Activated CD8-positive, alpha-beta memory T cell treated with anti-CD3 and anti-CD28 coated beads, Interleukin-2, amount 50 U/mL, for 48 hours (primary cell): ENCODE measurements at places on chromosomes 12 and 14.
A peak's percentile ranks its signal among the peaks of the same experiment; 100 is the strongest.

DNA sequence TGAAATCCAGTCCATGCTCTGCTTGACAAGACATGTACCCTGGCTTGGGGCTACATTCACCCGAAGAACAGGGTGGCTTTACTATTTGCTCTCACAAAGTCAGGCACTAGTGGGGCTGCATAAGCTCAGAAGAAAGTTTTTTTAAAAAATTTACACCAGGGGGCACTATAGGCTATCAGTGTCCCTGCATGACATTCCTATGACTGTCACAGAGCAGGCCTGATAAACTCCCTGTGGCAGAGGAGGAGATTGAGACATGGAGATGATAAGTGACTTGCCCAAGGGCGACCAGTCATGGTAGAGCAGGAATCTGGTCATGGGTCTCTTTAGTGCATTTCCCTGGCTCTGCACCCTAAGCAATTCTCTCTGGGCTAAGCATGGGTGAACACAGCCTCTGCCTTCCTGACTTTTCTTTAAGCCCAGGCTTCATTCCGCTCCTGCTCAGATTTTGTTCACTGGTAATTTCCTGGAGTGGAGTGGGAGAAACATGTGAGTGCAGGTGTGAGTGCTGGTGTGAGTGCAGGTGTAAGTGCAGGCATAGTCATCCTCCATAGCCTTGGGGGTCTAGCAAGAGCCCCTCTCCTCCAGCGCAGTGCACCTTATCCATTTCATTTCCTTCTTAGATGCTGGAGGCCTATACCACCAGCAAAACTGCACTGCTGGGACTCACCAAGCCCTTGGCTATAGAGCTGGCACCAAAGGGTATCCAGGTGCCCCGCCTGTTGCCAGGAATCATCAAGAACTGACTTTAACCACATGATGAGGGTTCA is 91.6 kb downstream of the DHRS2 start:
- DNase-seq, result no peak

DNA sequence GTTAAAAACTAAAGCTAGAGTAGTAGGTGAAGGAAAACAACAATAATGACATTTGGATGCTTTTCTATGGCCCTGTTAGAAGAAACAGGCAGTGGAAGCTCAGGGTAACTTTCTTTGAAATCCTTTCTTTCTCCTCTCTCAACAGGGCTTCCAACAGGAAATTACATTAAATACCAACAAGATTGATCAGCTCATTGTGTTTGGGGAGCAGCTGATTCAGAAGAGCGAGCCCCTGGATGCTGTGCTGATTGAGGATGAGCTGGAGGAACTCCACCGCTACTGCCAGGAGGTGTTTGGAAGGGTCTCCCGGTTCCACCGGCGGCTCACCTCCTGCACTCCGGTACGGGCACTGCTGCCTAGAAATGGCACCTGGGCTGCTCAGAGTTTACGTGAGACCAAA is 81.5 kb downstream of the ESR2 start:
- DNase-seq, result no peak

DNA sequence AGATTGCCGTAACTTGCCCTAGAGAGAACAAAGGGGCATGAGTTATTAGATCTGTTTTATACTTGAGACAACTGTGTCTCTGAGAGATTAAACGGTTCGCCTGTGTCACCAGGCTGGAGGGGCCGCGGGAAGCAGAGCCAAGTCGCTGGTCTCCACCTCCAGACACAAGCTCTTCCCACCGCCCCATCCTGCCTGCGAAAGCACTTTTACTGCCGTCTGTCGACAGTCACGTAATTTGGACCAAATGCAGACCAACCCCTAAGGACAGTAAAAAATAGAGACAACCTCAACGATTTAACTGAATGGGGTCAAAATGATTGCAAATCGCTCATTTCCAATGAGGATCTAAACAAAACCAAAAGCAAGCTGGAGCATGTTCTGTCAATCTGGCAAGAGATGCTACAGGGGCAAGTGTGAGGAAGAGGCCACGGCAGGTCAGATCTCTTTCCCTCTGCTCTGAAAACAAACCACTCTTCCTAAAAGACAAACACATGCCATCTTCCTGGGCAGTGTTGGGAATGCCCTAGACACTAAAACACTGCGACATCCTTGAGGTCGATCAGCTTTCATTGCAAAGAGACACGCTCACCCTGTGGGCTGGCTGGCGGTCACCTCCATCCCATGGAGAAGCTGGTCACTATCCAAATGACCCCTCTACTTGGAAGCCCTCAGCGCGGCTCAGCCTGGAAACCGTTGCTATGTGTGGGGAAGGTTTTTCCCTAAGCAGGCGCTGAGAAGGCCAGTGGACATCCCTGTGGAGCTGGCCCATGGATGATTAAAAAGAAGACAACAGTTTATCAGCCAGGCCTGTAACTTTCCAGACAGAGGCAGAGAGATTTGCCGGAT is 17.1 kb downstream of the GSC start:
- no peak for DNase-seq

DNA sequence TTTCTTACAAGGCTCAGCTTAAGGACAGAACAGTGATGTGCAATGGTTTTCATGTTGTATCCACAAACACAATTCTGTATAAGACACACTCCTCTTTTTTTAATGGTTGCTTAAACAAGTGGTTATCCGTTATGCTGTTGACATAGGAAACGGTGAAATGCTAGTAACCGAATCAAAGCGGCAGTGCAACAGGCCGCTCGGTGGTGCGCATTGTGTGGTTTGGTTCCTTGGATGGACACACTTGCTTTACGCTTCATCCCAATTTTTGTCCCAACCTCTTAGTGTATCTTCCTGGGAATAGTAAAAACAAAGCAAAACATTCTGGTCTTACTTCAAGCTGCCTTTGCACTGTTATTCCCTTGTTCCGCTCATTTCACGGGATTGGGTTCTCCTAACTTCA is 650 bp upstream of the PTGER2 start:
- DNase-seq, result no peak

- no peak for DNase-seq
Measured at GRCh38 chr14:84236290-84236689, 1293.7 kb upstream of the FLRT2 start.

- DNase-seq, result no peak
Measured at GRCh38 chr12:64699504-64700115, 59.6 kb downstream of the GNS start.

GRCh38 chr14:104076743-104077142 is 8.8 kb upstream of the ASPG start:
- DNase-seq, result no peak

- DNase-seq, result no peak
Measured at GRCh38 chr12:12180136-12180535, 86.7 kb downstream of the LRP6 start.

- DNase-seq, result peak; percentile 85
Measured at GRCh38 chr12:94147991-94148738, at the start of gene PLXNC1. TSS of gene PLXNC1 (plus strand) at chr12:94148577. CDS start at chr12:94148972, 395 bp downstream.

GRCh38 chr14:53516261-53516774 is 363.2 kb upstream of the DDHD1 start:
- no peak for DNase-seq

DNA sequence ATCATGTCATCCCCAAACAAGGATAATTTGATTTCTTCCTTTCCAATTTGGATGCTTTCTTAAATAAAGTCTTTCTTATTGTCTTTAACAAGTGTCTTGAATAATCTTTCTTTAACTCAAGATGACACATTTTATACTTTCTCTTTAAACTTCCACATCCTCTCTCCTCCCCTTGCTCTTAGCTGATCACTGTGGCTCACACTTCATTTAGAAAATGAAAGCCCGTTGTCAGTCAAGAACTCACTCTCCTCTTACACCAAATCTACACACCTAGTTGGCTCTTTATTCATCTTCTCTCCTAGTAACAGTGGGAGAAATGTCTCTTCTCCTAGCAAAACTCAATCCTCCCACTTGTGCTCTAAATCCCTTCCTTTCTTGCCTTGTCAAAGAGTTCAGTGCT is 10.4 kb upstream of the RMST start:
- no peak for DNase-seq

- DNase-seq, result no peak
Measured at GRCh38 chr12:20077618-20078017, 290.7 kb upstream of the PDE3A start.

DNA sequence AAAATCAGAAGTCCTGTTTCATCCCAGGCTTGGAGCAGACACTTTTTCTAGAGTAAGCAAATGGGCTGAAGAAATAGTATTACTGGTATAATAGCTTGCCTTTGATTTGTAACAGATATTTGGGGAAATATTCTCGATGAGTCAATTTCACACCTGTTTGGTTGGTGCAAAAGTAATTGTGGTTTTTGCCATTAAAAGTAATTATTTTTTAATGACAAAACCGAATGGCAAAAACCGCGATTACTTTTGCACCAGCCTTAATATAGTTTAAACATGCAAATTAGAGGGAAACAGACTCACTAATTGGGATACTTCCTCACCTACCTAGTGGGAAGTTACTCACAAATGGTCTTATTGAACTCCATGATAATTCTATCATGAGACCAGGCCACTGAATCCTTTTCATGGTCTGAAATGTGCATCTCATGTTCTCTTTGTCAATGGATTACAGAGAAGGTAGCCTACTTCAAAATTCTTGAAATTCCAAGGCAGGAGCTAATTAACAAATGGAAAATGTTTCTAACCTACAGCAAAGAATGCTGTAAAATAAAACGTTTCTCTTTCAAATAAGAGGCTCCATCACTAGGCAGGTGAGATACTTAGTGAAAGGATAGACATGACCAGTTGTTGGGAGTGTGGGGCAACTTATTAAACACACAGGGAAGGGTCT is 391.3 kb downstream of the EMP1 start:
- DNase-seq, result no peak

DNA sequence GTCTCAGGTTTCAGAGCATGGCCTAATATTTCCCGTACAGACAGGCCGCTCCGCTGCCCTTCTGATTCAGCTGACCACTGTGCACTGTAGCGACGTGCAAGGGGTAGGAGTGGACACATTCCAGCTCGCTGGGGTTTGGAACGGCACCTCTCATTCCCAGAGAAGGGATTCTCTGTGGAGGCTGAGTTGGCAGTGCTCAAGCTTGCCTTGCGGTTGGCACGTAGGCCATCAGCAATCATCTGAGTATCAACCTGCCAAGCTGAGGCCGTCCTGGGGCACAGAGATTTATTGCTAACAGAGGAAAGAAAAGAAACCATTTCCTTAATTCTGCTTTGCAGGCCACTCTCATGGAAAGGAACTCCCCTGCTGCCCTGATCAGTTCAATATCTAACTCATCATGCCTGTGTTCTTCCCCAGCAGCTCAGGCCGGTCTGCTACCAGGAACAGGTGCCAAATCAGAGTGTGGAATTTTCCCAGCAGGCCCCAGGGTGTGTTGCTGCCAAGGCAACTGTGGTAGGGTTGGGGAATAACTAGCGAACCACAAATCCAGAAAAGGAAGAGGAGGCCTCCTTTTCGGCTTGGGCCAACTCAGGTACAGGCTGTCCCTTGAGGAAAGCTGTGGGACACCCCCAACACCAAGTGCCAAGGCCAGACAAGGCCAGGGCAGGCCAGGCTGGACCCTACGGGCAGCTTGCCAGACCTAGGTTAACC is 92.5 kb downstream of the SSPN start:
- no peak for DNase-seq

- DNase-seq, result no peak
Measured at GRCh38 chr14:93037351-93037750, 78.4 kb downstream of the ITPK1 start.

- no peak for DNase-seq
Measured at GRCh38 chr12:51512438-51512837, 78.6 kb upstream of the SCN8A start.

DNA sequence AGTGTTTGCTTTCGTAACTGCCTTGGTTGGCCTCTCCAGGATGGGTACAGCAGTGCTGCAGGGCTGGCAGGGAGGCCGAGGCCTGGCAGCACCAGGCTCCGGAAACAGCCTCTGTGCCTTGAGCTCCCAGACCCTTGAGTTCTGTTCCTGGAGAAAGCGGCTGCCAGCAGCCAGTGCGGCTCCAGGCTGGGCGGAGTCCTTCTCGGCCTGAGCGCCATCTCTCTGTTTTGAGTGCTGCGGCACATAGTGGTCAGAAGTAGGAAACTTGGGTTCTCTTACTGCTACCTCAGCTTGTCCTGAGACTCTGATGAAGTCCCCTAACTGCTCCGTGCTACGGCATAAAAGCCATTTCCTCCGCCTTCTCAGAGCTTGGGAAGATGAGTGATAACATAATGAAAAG is 65.9 kb downstream of the KCNA1 start:
- DNase-seq, result no peak

DNA sequence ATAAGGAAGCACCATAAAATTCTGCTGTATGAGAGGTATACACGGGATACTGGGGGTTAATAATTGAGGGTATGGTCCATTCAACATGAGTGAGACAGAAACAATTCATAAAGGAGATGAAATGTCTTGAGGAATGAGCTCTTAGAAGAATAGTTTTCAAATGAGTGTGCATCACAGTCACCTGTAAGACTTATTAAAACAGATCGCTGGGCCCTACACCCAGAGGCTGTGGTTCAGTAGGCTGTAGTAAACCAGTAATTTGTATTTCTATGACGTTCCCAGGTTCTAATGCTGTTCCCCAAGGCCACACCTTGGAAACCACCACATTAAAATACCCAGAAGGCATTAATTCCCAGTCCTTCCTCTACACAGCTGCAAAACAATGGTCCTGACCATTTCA is 49.6 kb downstream of the CAND1 start:
- no peak for DNase-seq

- DNase-seq, result no peak
Measured at GRCh38 chr14:55963295-55963694, 154.9 kb upstream of the PELI2 start.

GRCh38 chr12:93886533-93887511 is 209.6 kb downstream of the CRADD start:
- no peak for DNase-seq

GRCh38 chr12:123109319-123109772 is 41.5 kb downstream of the PITPNM2 start:
- DNase-seq, result no peak

GRCh38 chr12:123731596-123731995 is 19.4 kb downstream of the ATP6V0A2 start:
- no peak for DNase-seq

DNA sequence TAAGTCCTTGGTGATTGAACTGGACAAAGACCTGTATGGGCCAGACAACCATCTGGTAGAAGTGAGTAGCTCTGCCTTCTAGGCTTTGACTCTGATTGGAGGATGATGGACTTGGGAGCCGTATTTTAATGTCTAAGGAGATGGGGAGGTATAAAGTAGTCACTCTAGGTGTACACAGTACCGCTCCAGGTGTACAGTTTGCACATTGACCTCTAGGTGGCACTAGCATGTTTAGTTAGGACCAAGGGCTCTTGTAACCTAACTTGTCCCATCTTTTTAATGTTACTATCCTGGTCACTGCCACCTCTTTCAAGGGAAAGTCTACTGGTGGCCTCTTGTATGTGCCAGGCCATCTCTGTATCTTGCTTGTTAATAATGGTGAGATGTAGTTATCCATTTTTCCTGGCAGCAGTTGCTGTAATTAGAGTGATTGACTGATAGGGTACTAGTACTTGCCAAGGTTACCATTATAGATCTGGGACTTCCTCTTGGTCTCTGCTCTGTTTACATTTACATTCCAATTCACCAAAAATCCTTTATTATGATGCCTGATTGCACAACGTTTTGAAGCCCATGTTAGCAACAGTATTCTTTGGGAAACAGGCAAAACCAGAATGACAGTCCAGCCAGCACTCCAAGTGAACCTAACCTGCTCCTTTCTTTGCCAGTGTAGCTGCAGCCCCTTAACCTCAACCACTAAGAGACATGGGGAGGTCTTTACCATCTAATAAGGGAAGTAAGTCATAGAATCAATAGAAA is 3.6 kb downstream of the SMARCD1 start:
- DNase-seq, result no peak

GRCh38 chr14:54211551-54212308 is 185.1 kb upstream of the CDKN3 start:
- no peak for DNase-seq
